Forelimb muscle (tissue), 1 donor: ENCODE measurements at places on chromosomes 4 and X. TPM values are rescaled to one million over a fixed set of nuclear protein-coding genes. Genes with fewer than 3 reads are reported as not detected.

The TRAM1L1 gene
- polyA plus RNA-seq = 4.4 TPM

The SRPX2 gene
- 25.2 TPM for polyA plus RNA-seq

The CFAP47 gene
- polyA plus RNA-seq = not detected

The GAGE10 gene
- not detected for polyA plus RNA-seq

The KLF8 gene
- polyA plus RNA-seq = 4.7 TPM

The SLC25A14 gene
- 9.3 TPM for polyA plus RNA-seq

The FHIP1A gene
- polyA plus RNA-seq = 9.3 TPM

The SLC25A5 gene
- 154 TPM for polyA plus RNA-seq

The MOSPD2 gene
- 6.7 TPM for polyA plus RNA-seq

The P2RY10 gene
- polyA plus RNA-seq = 0.62 TPM

The CHIC2 gene
- polyA plus RNA-seq = 16.9 TPM

The TAF1 gene
- 25.0 TPM for polyA plus RNA-seq

The LDB2 gene
- polyA plus RNA-seq = 36.6 TPM

The TBX22 gene
- 0.09 TPM for polyA plus RNA-seq

The MEPE gene
- polyA plus RNA-seq = not detected

The KCND1 gene
- polyA plus RNA-seq = 1.2 TPM

The MAGEA4 gene
- not detected for polyA plus RNA-seq

The SUPT20HL1 gene
- 0.10 TPM for polyA plus RNA-seq

The HGFAC gene
- 1.3 TPM for polyA plus RNA-seq

The NLRP2B gene
- not detected for polyA plus RNA-seq

The SSX3 gene
- not detected for polyA plus RNA-seq

The SGMS2 gene
- polyA plus RNA-seq = 8.5 TPM

The CEP44 gene
- 14.2 TPM for polyA plus RNA-seq

The TTC29 gene
- polyA plus RNA-seq = 0.09 TPM

The SPINK2 gene
- polyA plus RNA-seq = not detected

The NOX1 gene
- polyA plus RNA-seq = 0.22 TPM

The RHOH gene
- 0.33 TPM for polyA plus RNA-seq

The VGLL1 gene
- polyA plus RNA-seq = not detected

The PSAPL1 gene
- not detected for polyA plus RNA-seq

The ATP6AP2 gene
- 59.7 TPM for polyA plus RNA-seq

The SSX4 gene
- polyA plus RNA-seq = not detected

The ADH7 gene
- not detected for polyA plus RNA-seq

The NHS gene
- polyA plus RNA-seq = 1.4 TPM

The DGAT2L6 gene
- not detected for polyA plus RNA-seq

The GPR78 gene
- polyA plus RNA-seq = 1.3 TPM

The EGF gene
- polyA plus RNA-seq = 10.3 TPM
